ENCODE measurements at places on chromosomes 2 and 18.

DNA sequence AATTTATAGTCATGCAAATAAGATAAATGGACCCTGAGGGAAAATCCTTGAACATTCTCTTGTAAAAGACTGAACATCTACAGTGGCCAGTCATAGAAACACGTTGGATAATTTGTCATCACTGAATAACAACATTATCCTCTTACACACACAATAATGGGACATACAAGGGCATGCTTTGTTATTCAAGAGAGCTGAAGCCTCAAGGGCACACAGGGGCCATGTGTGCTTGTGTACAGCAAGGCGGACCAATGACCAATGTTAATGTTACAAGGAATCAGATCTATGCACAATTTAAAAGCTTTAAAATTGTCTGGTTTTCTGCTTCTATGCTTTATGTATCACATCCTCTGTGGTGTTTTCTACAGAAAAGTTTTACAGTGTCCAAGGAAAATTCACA lies 23.7 kb downstream of the COL6A3 start:
- DNase-seq = no peak

DNA sequence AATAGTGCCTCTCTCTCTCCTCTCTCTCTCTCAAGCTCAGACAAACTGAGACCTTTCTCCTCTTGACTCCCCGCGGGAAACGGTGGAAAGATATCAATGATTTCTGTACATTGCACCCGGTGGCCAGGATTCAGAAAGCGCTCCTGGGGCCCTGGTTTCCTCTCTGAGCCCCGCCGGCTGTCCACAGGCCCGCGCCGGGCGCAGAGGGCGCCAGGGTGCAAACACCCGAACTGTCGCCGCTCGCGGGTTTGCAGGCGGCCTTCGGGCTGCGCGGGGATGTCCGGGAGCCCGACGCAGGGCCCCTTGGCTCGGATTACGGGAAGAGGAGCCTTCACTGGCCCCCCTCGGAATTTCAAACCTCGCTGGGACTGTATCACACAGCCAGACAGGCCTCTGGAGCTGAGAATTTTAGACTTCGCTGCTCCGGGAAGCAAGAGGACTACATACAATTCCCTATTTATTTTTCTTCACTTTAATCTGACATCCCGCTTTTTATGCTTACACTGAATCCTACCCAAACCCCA lies 5.2 kb upstream of the EN1 start:
- DNase-seq = no peak

DNA sequence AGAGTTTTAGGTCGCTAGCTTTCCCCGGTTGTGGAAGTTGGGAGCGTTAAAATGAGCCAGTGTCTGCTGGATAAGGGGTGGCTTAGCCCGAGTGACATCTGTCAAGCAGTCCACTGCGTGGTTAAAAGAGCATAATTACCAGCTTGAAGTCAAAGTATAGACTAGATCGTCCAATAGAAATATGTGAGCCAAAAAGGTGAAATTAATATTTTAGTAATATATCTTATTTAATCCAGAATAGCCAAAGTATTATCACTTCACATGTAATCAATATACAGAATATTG lies 654 bp downstream of the COMMD1 start:
- no peak for DNase-seq

- no peak for DNase-seq
Measured at GRCh38 chr2:136468799-136469369, 296.5 kb upstream of the THSD7B start.

GRCh38 chr2:47076586-47077441 lies 78.3 kb downstream of the STPG4 start:
- DNase-seq = no peak

DNA sequence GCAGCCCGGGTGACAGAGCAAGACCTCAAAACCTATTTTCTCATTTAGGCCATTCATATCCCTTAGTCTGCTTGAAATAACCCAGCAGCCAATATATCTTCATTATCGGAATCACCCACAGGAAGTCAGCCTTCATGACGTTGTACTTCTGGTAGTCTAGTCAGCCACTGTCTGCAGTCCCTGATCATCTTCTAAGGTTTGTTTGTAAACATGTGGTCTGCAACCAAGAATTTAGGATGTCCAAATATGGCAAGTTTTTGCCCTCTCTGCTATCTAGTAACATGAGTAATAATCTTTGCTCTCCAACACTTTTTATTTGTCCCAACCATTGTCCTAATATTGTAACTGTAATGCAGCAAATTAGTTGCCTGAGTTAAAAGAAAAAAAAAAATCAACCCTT lies 92.5 kb downstream of the PRPF40A start:
- DNase-seq = no peak

GRCh38 chr2:136010126-136010525 lies 24.7 kb upstream of the DARS1 start:
- DNase-seq = no peak
